NCI-H2081 (cell line): ENCODE measurements at places on chromosomes 12 and 14.

- no peak for DNase-seq
These were observed 20.6 kb downstream of the KMT5A start for GRCh38 chr12:123404581-123404980.

- no peak for DNase-seq
These were observed 119.1 kb upstream of the ATXN7L3B start for GRCh38 chr12:74418573-74418972.

GRCh38 chr14:25472700-25473099 is 422.8 kb upstream of the STXBP6 start:
- no peak for DNase-seq

DNA sequence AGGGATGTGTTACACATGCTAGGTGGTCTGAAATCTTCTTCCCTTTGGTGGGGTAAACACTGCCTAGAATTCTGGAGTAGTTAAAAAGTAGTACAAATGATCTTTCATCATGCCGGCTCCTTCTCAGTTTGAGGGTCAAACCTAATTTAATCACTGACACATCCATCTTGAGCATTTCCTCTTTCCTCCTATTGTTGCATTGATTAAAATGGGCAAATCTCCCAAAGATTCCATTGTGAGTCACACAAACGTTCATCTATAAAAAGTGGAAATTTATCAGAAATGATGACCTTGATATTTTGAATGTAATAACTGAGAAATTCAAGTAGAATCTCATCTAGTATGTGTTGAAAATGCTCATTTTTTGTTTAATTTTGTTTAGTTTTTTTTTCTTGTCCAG is 996.0 kb downstream of the NRXN3 start:
- DNase-seq = no peak

- no peak for DNase-seq
These were observed 318.4 kb downstream of the SYT1 start for GRCh38 chr12:79183003-79183402.

DNA sequence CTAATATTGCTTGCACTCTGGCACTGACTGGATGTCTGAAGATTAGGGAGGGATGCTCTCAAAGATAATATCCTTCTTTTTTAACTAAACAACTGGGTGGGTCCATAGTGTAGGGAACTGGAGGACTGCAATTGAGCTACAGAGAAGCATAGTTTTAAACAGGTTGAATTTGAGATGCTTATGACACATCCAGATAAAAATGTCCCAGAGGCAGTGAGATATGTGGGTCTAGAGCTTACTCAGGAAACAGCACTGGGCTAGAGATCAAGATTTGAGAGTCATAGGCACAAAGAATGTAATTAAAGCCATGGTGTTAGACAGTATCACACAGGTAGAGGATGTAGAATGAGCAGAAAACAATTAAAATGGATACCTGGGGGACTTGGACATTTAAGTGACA is 198.4 kb downstream of the NELL2 start:
- DNase-seq = no peak

DNA sequence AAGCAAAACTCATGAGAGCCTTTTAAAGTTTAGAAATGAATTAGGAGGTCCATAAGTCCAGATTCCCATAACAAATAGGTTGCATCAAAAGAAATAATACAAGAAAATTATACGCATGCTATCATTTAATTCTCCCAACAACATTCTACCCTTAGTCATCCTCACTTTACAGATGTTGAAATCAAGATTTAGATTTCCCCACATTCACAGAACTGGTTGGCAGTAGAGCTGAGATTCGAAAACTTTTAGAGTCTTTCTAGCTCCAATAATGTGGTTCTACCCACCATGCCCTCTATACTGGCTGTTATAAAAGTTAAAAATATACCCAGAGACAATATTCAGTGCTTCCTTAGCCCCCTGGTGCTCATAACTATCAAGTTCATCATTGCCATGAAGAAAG is 56.6 kb upstream of the METAP2 start:
- no peak for DNase-seq

DNA sequence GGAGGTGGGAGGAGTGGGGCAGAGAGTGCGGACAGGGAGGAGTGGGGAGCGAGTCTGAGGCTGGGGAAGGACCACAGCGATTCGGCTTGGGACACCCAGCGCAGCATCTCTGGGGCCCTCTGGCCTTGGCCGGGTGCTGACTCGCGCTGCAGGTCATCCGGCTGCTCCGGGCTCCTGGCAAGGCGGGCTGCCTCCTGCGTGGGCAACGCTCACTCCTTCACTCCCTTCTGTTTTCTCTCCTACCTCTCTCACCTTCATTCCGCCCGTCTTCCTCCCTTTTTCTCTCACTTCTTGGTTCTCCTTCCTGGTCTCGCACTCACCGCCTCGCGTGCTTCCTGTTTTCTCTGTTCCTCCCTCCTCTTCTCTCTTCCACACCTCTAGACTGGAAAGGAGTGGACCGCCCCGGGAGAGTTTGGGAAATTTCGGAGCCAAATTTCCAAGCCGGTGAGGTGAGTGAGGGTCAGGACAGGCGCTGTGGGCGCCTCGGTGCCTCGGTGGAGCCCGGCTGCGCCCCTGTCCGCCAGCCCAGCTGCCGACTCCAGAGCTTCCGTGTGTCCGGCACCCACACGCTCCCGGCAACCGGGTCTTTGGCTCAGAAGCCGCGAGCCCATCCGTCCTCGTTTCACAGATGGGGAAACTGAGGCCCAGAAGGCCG is 86.7 kb downstream of the B4GALNT3 start:
- DNase-seq = no peak

DNA sequence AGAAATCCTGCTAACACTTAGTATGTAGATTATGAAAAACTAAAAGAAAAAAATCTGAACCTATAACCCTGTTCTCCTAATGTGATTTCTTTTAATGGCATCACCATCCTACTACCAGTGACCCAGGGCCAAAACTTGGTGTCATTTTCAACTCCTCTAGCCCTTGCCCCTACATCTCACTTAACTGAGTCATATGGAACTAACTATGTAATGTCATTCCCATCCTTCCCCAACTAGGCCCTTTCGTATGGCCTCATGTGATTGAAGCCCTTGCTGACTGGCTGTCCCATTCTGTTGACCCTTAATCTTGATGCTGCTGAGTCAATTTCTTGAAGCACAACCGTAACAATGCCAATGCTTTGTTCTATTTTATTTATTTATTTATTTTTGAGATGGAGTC is 7.6 kb downstream of the DMAC2L start:
- DNase-seq = no peak

DNA sequence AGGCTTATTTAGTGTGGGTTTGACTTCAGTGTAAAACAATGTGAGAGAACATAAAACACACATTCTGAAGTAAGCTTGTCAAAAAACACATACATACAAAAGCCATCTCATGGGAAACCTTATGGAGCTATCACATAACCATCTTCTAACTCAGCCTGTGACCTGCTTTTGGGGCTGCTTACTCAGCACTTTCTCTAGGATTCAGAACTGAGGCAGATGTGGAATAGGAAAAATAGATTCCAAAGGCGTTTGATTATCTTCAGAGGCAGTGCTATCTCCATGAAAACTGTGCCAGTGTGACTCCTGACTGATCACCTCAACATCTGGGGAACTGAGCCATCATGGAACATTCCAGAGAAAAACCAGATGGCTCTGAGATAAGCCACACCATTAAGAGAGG is 13.5 kb downstream of the HAL start:
- no peak for DNase-seq

DNA sequence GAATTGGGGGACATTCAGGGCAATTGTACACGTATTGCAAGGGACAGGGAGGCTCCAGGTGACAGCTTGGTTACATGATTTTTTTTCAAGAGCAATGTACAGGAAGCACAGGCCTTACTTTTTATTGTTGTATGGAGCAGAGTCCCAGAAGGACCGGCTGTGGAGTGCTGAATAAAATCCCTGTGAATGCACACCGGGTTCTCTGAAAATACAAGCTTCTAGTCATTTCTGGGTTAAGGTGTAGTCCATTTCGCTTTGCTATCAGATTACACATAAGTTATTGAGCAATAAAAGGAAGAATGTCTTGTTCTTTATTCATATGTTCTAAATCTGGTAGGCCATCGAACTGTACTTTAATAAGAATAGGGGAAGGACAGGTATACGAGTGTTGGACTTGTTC is 52.2 kb downstream of the PDE3A start:
- no peak for DNase-seq

GRCh38 chr14:48536318-48536717 is 860.9 kb upstream of the MDGA2 start:
- DNase-seq = no peak

DNA sequence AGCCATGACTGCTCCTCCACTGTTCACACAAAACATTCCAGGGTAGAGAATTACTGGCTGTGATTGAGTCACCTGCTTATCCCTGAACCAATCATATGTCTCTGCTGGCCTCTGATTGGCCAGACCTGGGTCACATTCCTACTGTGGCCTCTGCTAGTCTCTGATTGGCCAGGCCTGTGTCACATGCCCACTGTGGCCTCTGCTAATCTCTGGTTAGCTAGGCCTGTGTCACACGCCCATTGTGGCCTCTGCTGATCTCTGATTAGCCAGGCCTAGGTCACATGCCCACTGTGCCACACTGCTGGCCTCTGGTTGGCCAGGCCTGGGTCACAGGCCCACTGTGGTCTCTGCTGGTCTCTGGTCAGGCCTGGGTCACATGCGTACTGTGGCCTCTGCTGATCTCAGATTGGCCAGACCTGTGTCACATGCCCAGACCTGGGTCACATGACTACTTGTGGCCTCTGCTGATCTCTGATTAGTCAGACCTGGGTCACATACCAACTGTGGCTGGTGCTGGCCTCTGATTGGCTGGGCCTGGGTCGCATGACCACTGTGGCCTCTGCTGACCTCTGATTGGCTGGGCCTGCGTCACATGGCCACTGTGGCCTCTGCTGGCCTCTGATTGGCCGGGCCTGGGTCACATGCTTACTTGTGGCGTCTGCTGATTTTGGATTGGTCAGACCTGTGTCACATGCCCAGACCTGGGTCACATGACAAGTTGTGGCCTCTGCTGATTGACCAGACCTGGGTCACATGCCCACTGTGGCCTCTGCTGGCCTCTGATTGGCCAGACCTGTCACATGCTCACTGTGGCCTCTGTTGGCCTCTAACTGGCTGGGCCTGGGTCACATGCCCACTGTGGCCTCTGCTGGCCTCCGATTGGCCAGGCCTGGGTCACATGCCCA is 251.6 kb downstream of the SLC15A4 start:
- DNase-seq = no peak

GRCh38 chr12:14256555-14257169 is 108.8 kb upstream of the ATF7IP start:
- DNase-seq = peak; percentile 60

DNA sequence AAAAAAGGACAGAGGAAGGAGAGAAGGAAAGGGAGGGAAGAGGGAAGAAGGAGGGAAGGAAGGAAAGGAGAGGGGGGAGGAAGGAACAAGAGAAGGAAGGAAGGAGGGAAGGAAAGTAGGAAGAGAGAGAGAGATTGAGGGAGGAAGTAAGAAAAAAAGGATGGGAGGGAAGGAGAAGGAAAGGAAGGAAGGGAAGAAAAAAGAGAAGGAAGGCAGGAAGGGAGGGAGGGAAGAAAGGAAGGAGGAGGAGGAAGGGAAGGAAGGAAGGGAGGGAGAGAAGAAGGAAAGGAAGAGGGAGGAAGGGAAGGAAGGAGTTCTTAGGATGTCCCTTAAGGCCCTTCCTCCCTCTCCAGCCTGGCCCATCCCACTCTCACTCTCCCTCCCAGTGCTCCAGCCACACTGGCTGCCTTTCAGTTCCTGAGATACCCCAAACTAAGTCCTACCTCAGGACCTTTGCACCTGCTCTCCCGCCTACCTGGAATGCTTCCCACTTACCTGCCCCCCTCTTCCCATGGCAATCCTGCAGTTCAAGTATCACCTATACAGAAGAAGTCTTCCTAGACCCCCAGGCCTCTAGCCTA is 21.7 kb upstream of the MSI1 start:
- DNase-seq = no peak

DNA sequence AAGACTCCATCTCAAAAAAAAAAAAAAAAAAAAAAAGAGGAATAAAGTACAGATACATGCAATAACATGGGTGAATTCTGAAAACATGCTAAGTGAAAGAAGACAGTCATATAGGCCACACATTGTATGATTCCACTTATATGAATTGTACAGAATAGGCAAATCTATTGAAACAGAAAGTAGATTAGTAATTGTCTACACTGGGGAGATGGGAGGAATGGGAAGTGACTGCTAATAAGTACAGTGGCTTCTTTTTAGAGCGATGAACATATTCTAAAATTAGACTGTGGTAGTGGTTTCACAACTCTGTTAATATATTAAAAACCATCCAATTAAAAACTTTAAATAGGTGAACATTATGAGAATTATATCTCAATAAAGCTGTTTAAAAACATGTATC is 74.4 kb downstream of the ANKS1B start:
- DNase-seq = no peak

- DNase-seq = no peak
These were observed 208.4 kb downstream of the PPM1H start for GRCh38 chr12:62726471-62726980.

DNA sequence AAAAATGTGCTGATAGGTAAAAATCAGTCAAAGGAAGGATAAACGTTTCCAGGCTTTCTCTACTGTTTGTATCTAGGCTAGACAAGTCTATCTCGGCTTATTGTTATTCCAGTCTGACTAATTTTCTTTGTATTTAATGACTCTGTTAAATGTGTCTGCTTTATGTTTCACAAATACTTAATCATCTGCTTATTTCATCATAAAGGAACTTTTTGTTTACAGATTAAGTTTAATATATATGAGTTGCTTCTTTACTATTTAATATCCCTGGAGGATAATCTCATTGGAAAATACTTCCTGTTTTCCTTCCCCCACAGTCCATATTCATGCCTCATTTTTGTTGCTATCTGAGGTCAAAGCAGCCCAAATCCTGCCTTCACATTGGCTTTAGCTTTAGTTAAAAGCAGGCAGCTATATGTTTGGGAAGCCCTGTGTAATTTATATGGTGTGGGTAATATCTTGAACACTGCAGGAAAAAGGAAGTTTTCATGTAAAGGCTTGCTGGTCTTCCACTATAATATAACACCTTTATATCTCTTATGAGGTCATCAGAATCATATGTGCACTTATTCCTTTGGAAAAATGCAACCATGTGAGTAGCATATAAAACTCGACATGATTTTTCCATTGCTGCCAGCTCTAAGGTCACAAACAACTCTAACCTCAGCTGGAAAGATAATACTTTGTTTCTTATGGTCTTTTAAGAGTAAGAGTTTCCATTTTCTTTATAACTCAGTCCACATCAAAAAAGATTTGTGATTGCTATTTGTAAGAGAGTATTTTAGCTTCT is 76.8 kb downstream of the ALX1 start:
- no peak for DNase-seq

DNA sequence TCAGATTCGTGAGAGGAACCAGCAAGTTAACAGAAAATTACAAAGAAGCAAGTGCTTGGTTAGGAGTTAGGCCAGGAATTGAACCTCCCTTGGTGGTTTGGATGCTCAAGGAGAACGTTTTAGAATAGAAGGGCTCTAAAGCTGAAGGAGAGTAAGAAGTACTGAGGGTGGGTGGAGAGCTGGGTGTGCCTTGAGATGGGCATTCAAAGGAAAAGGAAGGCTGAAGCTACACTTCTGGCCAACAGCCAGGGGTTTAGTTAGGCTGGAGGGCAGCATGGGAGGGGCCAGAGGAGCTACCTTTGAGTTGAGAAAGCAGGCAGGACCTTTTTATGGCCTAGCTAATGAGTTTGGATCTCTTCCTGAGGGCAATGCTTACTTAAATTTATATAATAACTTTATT is 421.2 kb downstream of the CCDC91 start:
- no peak for DNase-seq
